ENCODE measurements at places on chromosomes 1 and 21. TPM values are rescaled to one million over a fixed set of nuclear protein-coding genes. Genes with fewer than 3 reads are reported as not detected.
A peak's percentile ranks its signal among the peaks of the same experiment; 100 is the strongest.

PTGFR gene
- total RNA-seq: 81.9 TPM

- no peaks in the 10 kb centered on the region for H3K36me3 ChIP-seq
- no peaks in the 10 kb centered on the region for H3K4me1 ChIP-seq
- H3K27me3 ChIP-seq: no peaks in the 10 kb centered on the region
- H3K27ac ChIP-seq: no peak overlapping the region
These were observed 681.5 kb downstream of the MATN1 start for GRCh38 chr1:30041741-30042437.

- H3K4me1 ChIP-seq: peaks cover 9% of the 10 kb centered on the region
- no peaks in the 10 kb centered on the region for H3K36me3 ChIP-seq
- no peak overlapping the region for H3K27ac ChIP-seq
- H3K4me3 ChIP-seq: no peak overlapping the region
- peaks cover 4% of the 10 kb centered on the region for H3K27me3 ChIP-seq
- no peak for DNase-seq
These were observed 34.9 kb downstream of the PRKCZ start for GRCh38 chr1:2085080-2085479.

CBS gene
- 26.1 TPM for total RNA-seq

DNA sequence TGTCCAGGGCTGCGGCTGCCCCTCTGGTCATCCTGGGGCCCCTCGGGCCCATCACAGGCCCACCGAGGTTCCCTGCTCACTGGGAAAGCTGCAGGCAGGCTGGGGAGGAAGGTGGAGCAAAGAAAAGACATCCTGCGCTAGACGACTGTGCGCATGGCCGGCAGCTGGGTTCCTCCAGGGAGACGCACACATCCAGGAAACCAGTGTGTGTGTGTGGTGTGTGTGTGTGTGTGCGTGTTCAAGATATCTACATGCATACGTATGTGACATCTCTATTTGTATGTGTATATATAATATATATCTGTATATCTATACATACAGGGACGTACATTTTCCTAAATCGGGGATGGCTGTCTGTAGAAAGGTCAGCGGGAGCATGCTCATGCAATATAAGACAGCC lies 63.7 kb downstream of the ACOT7 start:
- peak overlapping the region; percentile 13 for H3K27ac ChIP-seq
- peaks cover 18% of the 10 kb centered on the region for H3K4me1 ChIP-seq
- no peak overlapping the region for H3K4me3 ChIP-seq

DNA sequence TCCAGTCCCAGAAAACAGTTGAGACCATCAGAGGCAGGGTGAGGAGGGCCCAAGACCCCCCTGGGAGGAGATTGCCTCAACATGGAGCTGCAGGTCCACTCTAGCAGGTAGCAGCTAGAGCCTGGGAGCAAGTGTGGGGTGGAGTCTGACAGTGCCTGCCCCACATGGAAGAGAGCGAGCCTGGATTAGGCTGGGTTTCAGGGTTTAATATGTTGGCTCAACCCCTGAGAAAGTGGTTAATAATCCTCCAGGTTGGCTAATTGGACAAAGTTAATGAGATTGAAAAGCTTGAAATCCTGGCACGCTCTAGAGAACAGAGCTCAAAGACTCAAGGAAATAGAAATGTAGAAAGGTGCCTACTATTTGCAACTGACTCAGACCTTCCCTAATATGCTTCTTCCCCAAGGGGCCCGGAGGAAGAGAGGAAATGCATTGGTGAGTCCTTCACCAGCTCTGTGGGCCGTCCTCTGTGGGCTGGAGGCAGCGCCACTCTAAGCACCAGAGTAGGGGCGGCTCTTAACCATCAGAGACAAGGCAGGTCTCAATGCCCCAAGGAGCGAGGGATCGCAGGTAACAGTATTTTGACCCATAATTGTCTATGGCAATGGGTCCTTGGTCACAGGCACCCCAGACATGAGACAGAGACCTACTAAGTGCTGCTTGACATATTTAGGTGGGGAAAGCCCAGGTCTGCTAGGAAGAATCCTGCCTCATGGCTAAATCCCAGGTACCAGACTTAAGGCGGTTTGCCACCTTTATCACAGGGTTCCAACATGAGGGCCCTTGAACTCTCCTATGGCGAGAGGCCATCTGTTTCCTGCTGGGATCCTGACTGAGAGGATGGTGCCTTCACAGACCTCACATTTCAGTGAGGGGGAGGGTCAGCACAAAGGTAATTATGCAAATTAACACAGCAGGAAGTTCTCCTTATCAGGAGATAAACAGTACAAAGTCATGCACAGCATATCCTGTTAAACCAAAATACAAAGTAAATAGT lies 33.8 kb downstream of the RSPH1 start:
- H3K4me1 ChIP-seq: no peaks in the 10 kb centered on the region
- H3K36me3 ChIP-seq: no peaks in the 10 kb centered on the region
- H3K27ac ChIP-seq: no peak overlapping the region
- no peak overlapping the region for H3K4me3 ChIP-seq

DNA sequence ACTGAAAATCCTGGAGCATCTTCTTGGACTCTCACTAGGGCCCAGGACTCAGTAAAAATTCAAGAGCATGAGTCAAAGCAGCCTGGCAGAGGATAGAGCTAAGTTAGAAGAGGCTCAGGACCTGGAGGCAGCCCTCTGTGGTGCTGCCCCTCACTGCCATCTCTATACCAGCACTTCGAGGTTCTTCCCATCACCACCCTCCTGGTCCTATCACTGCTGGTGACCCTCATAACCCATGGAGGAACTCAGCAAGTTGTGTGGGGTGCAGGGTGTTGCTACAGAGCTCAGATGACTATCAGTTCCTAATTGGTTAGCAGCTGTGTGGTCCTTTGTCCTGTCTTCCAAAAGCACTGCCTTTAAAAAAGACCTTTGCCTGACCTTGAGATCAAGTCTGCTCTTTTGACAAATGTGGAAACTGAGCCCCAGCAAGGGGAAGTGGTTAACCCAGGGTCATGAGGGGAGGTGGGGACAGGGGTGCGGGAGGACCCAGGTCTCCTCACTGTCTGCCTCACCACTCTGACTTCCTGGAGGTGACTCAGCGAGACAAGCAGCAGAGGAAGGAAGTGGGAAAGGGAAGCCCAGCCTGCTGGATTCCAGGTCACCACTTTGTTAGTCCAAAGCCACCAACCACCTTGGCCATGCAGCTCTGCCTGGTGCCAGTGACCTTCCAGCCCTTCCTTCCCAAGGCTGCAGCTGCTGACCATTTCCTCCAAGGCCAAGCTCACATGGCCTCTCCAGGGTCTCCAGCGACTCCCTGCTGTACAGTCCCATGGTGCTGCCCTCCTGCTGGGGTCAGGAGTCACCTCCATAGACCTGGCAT lies 199.4 kb upstream of the EDN2 start:
- H3K27me3 ChIP-seq: no peaks in the 10 kb centered on the region
- DNase-seq: no peak
- peak overlapping the region; percentile 53 for H3K27ac ChIP-seq

TMEM54 gene
- 16.5 TPM for total RNA-seq

GRCh38 chr1:156490401-156491032 lies 10.1 kb downstream of the MEF2D start:
- H3K27me3 ChIP-seq: no peaks in the 10 kb centered on the region
- peaks cover 6% of the 10 kb centered on the region for H3K36me3 ChIP-seq
- DNase-seq: peak; percentile 96
- peak overlapping the region; percentile 75 for H3K27ac ChIP-seq
- peaks cover 54% of the 10 kb centered on the region for H3K4me1 ChIP-seq

- H3K27ac ChIP-seq: no peak overlapping the region
- no peaks in the 10 kb centered on the region for H3K27me3 ChIP-seq
- no peaks in the 10 kb centered on the region for H3K36me3 ChIP-seq
- no peak for DNase-seq
- H3K4me3 ChIP-seq: no peak overlapping the region
These were observed 822.4 kb upstream of the NEGR1 start for GRCh38 chr1:73104749-73105148.

GRCh38 chr1:15948595-15949452 lies 27.1 kb downstream of the ZBTB17 start:
- H3K4me1 ChIP-seq: peaks cover 60% of the 10 kb centered on the region
- peaks cover 32% of the 10 kb centered on the region for H3K36me3 ChIP-seq
- no peaks in the 10 kb centered on the region for H3K27me3 ChIP-seq
- H3K27ac ChIP-seq: peak overlapping the region; percentile 100
- peak overlapping the region; percentile 67 for H3K4me3 ChIP-seq

- DNase-seq: peak; percentile 95
- peaks cover 3% of the 10 kb centered on the region for H3K4me1 ChIP-seq
- no peaks in the 10 kb centered on the region for H3K36me3 ChIP-seq
- no peak overlapping the region for H3K27ac ChIP-seq
These were observed 9.1 kb upstream of the SLC19A1 start for GRCh38 chr21:45551316-45551715.

GRCh38 chr21:44352253-44352860 lies 1.1 kb upstream of the TRPM2 start:
- peak; percentile 58 for DNase-seq
- H3K4me3 ChIP-seq: no peak overlapping the region
- H3K27ac ChIP-seq: no peak overlapping the region
- H3K36me3 ChIP-seq: no peaks in the 10 kb centered on the region
- no peaks in the 10 kb centered on the region for H3K4me1 ChIP-seq
- peaks cover 17% of the 10 kb centered on the region for H3K27me3 ChIP-seq

- no peak overlapping the region for H3K27ac ChIP-seq
- H3K4me3 ChIP-seq: no peak overlapping the region
- no peaks in the 10 kb centered on the region for H3K4me1 ChIP-seq
- DNase-seq: no peak
- H3K36me3 ChIP-seq: no peaks in the 10 kb centered on the region
These were observed 23.3 kb downstream of the EPHA10 start for GRCh38 chr1:37741662-37742061.

DNA sequence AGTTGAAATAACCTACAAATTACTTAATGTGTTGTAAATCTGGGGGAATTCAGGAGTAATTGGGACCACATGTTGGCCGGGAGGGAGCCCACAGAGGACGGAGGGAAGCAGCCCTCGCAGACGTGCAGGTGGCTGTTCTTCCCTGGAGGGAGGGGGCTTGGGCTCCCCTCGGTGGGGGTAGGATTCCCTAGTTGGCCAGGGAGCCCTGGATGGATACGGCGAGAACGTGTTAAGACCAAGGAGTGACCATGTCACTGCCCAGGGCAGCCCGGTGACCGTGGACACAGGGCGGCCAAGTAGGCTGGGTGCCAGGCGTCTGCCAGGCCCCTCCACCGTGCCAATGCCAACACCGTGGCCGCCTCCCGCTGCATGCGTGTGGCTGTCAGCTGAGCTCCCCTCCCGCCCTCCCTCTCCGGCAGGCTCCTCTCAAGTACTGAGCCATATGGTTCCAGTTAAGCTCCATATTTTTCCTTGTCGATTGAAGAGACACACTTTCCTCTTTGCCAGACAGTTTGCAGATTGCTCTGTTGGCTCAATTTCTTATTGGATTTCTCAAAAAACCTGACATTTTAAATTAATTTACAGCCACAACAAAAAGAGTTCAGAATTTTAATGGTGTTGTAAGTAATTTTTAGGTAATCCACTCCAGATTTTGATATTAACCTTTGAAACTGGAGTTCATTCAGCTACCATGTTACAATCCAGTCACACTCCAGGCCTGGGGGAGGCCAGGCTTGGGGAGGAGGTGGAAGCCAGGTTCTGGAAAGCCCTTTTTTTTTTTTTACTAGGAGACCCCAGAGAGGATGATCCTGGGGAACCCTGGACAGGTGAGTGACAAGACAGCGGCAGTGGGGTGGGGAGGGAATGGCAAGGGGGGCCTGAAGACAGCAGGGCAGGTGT lies 71.2 kb downstream of the CASZ1 start:
- H3K4me1 ChIP-seq: no peaks in the 10 kb centered on the region
- peak; percentile 91 for DNase-seq
- H3K27me3 ChIP-seq: peaks cover 37% of the 10 kb centered on the region

GRCh38 chr1:69777971-69778370 lies 210.2 kb downstream of the LRRC7 start:
- no peaks in the 10 kb centered on the region for H3K36me3 ChIP-seq
- H3K4me1 ChIP-seq: no peaks in the 10 kb centered on the region
- H3K27ac ChIP-seq: no peak overlapping the region
- no peak overlapping the region for H3K4me3 ChIP-seq
- no peak for DNase-seq
- H3K27me3 ChIP-seq: no peaks in the 10 kb centered on the region

DNA sequence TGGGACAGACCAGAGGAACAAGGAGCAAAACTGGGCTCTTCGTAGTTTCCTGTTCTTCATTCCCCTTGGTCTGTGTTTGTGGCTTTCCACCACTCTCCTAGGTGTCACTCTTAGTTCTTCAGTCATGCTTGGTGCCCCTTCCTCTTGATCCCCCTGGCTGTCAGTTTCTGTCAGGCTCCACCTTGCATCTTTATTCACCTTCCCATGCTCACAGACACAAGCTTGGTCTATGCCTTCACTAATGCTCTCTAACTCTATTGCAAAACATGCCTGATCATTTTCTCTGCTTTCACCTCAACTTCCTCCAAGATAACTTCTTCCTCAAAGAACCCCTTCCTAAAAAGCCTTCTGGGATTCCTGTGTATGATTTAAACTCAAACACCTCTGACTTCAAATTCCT lies 122.9 kb downstream of the GLUL start:
- H3K4me3 ChIP-seq: no peak overlapping the region
- no peaks in the 10 kb centered on the region for H3K27me3 ChIP-seq
- no peaks in the 10 kb centered on the region for H3K4me1 ChIP-seq
- DNase-seq: no peak
- H3K36me3 ChIP-seq: no peaks in the 10 kb centered on the region

PPM1J gene
- total RNA-seq: 0.59 TPM

DNA sequence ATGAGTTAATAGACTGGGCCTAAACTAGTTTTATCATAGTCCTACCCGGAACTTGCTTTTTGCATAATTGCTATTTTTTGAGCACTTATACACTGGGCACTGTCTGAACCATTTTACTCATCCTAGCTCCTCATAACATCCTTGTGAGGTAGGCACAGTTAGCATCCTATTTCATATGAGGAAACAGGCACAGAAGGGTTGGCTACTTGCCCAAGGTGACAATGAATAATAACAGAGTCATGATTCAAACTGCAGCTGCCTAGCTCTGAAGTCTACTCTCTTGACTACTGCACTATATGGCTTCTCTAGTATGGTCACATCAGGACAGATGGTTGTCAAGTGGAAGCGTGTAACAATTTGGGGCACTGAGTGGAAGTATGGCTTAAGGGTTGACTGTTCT lies 18.2 kb upstream of the RC3H1 start:
- H3K27ac ChIP-seq: no peak overlapping the region
- no peaks in the 10 kb centered on the region for H3K27me3 ChIP-seq
- peaks cover 11% of the 10 kb centered on the region for H3K4me1 ChIP-seq
- no peak for DNase-seq

GNAT2 gene
- total RNA-seq: 0.29 TPM

- peaks cover 15% of the 10 kb centered on the region for H3K4me1 ChIP-seq
- no peak overlapping the region for H3K27ac ChIP-seq
- H3K4me3 ChIP-seq: no peak overlapping the region
- peak; percentile 57 for DNase-seq
- no peaks in the 10 kb centered on the region for H3K36me3 ChIP-seq
These were observed 7.6 kb downstream of the PPFIA4 start for GRCh38 chr1:203033917-203034316.

- H3K27ac ChIP-seq: peak overlapping the region; percentile 50
- no peak overlapping the region for H3K4me3 ChIP-seq
- peaks cover 20% of the 10 kb centered on the region for H3K4me1 ChIP-seq
- H3K27me3 ChIP-seq: no peaks in the 10 kb centered on the region
- no peaks in the 10 kb centered on the region for H3K36me3 ChIP-seq
- DNase-seq: no peak
These were observed 149.7 kb upstream of the JUN start for GRCh38 chr1:58933599-58933926.

DIO1 gene
- not detected for total RNA-seq

Measured in osteoblast (primary cell).